NCI-H2107 (cell line): ENCODE measurements at places on chromosomes 16 and 17.

- no peak for DNase-seq
Measured at GRCh38 chr17:21287703-21288449, 3.4 kb downstream of the MAP2K3 start.

- no peak for DNase-seq
Measured at GRCh38 chr17:82860606-82861392, 21.0 kb upstream of the ZNF750 start.

GRCh38 chr16:85678821-85679220 is 9.9 kb downstream of the GINS2 start:
- no peak for DNase-seq

DNA sequence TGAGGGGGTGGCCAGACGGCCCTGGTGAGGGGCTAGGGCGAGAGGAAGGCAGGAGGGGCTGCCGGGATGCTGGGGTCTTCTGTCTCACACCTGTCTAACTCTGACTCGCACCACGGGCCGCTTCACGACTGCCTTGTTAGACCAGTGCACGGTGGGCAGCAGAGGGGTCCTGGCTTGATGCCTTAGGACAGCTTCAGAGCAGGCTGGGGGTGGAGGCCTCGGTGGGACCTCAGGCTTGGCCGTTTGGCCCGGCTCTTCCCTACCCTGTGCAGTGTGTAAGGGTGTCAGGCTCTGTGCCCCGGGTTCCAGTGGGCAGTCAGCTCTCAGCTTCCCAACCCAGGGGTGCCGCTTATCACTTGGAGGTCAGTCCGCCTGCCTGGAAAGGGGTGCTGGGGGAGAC is 100.7 kb downstream of the OR1D5 start:
- DNase-seq = no peak

GRCh38 chr17:9981344-9981915 is 76.4 kb upstream of the RCVRN start:
- no peak for DNase-seq

DNA sequence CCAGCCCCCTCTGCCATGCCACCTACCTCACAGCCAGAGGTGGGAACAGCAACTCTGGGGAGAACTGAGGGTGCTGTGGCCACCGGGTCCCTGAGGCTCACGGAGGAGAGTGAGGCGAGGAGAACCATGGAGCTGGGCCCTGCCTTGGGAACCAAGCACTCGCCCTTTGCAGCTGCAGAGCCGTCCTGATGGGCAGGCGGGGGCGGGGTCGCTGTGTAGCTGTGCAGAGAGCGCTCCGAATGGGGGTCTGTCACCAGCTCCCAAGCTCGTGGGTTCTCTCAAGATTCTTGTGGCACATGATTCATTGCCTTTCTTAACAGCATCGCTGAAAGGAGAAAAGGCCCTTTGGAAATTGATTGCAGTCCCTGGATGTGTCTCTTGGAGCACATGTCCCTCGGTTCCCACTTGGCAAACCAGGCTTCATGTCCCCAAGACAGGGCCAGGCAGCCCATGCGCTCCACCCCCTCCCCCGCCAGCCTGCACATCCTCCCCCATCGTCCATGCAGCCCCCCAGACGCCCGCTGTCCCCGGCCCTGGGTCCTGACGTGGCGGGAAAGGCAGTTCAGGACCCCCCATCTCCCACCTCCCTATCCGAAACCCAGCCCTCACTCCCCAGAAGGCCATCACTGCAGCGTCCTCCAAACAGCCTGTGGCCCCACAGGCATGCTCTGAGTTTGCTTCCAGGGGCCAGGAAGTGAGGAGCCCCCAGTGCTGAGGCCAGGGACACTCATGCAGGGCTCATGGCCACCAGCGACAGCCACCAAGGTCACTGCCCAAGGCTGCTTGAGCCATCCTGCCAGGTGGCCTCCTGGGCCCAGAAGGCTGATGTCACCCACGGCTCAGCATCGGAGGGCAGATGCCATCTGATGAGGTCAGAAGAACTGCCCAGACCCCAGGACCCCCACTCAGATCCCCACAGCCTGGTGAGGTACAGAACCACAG is 20.6 kb upstream of the CHMP6 start:
- no peak for DNase-seq

GRCh38 chr17:41583137-41584127 is 3.3 kb downstream of the KRT14 start:
- no peak for DNase-seq

DNA sequence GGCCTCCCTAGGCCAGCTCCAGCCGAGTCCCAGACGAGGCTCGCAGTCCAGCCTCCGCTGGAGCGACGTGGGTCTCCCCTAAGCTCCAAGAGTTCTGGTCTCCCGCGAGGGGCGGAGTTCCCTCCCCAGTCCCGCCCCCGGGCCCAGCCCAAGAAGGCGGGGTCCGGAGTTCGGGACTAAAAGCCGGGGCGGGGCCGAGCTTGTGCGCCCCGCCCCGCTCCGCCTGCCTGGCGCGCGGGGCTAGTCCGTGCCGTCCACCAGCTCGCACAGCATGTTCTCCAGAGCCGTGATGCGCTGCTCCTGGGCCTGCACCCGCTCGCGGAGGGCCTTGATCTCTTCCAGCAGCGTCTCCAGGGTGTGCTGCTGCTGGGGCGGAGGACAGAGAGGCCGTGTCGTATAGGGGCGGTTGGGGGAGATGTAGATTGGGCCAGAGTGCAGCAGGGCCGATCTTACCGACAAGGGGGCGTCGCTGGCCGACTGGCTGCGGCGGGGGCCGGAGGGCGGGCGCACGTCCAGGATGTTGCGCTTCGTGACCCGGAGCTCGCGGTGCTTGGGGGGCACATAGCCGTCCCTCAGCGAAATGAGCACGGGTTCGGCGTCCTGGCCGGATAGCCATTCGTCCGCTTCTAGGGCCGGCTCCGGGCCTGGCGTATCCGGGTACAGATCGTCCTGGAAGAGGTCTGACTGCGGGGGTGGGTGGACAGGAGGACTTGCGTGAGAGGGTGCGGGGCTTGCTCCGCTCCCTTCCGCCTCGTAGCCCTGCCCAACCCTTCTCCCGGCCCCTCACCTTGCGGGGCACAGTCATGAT is 7.0 kb downstream of the CORO6 start:
- no peak for DNase-seq

DNA sequence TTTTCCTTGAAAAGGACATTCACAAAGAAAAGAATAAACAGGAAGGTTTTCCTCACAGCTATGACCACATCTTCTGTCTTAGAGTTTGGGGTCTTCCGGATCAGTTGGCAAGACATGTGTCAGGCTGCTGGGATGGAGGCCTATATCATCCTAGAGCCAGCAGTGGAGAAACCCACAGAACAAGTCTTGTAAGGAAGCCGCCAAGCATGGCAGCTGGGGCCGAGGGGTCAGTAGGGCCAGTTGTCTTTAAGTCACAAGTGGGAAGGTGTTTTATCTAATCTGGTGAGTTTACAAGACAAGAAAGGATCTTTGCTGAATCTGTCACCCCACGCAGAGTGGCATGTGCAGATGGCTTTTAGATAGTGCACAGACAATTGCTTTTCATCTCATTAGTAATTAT is 25.7 kb downstream of the SCNN1B start:
- no peak for DNase-seq

- no peak for DNase-seq
Measured at GRCh38 chr16:11582157-11582814, 4.4 kb downstream of the LITAF start.

DNA sequence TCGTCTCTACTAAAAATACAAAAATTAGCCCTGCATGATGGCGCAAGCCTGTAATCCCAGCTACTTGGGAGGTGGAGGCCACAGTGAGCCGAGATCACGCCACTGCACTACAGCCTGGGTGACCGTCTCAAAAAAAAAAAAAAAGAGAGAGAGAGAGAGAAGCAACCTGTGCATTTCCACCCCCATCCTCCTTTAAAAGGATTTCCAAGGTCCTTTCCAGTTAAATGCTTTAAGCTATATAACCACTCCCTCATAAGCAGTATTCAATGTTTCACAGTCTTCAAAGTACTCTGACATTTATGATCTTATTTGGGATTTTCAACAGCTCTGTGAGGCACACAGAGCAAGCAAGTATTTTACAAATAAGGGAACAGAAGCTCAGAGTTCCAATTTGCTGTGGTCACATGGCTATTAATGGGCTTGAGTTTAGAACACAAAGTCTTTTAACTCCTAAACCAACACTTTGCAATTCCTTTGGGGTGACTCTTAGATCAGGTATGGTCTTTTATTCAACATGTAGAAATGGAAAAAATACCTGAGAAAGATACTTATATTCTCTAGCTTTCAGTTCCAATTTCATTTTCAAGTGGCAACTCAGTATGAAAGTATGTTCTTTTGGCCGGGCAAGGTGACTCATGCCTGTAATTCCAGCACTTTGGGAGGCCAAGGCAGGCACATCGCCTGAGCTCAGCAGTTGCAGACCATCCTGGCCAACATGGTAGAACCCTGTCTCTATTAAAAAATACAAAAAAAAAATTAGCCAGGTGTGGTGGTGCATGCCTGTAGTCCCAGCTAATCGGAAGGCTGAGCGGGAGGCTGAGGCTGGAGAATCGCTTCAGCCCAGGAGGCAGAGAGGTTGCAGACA is 31.3 kb downstream of the SPOP start:
- no peak for DNase-seq

GRCh38 chr17:14747603-14747950 is 446.7 kb downstream of the HS3ST3B1 start:
- DNase-seq = no peak

DNA sequence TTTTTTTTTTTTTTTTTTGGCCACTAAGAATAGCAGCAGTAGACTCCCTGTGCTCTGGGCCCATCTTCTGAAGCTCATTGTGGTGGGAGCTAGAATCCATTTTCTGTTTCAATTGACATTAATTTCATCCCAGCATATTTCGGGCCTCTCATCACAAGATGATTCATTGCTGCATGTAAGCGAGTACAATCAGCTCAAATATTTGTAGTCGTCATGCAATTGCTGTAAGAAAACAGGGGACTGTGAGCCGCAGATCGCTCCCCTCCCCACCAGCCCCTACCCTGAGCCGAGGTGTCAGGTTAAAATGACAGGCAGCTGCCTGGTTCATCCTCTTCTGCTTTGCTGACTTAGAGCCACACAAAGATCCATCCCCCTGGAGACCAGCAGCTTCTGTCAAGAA is 358.8 kb upstream of the CDH5 start:
- no peak for DNase-seq

GRCh38 chr16:83530293-83530692 is 277.5 kb upstream of the HSBP1 start:
- DNase-seq = no peak

DNA sequence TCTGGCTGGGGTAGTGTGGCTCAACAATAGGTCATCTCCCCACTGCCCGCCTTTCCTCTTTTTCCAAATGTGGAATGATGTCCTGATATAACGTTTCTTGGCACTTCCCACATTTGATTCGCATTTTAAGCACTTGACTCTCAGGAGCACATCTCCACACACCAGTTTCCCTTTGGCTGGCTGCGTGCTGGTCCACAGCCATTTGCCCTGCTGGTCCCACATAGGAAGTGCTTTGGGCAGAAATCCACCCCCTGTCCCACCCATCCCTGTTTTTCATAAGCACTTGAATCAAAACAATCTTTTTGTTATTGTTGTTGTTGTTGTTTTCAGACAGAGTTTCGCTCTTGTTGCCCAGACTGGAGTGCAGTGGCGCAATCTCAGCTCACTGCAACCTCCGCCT is 24.0 kb upstream of the TNFRSF13B start:
- DNase-seq = no peak

- no peak for DNase-seq
Measured at GRCh38 chr16:84839956-84840355, 20.2 kb downstream of the CRISPLD2 start.
